SJSA1 (cell line): ENCODE measurements at places on chromosomes 11 and 22.
A peak's percentile ranks its signal among the peaks of the same experiment; 100 is the strongest.

- DNase-seq = no peak
Measured at GRCh38 chr11:23789938-23790371, 706.9 kb upstream of the LUZP2 start.

DNA sequence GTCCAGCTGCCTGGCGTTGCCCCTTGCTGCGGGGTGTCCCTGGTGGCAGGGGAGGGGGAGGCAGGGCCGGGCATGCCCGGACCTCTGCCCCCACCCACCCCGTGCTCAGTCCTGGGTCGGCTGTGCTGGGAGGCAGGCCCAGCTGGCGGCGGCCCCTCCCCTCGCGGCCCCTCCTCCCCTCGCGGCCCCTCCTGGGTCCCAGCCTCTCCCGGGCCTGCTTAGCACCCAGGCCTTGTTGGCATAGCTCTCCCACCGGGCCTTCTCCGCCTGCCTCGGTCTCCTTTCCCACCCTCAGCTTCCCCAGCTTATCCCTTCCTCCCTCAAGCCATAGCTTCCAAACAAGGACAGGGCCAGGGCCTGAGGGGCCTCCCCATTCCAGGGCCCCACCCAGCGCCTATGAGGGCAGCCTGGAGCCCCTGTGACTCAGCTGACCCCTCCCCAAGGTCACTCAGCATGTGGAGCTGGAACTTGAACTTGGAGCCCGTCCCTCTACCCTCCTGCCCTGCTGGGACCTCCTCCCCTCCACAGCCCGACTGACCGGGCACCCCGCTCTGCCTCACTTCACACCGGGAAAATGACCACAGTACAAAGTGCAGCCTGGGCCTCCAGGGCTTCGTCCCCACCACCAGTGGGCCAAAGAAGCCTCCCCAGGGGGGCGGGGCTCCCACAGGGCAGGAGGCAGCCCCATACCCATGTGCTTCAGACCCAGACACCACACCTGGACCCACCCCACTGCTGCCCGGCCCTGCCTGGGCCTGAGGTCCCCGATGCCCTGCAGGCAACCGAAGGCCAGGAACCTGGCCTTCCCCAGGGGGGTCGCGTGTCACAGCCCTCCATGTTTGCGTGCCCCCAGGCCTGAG is 1.2 kb downstream of the EPS8L2 start:
- no peak for DNase-seq

- DNase-seq = no peak
Measured at GRCh38 chr22:28557184-28557583, 122.5 kb downstream of the TTC28 start.

DNA sequence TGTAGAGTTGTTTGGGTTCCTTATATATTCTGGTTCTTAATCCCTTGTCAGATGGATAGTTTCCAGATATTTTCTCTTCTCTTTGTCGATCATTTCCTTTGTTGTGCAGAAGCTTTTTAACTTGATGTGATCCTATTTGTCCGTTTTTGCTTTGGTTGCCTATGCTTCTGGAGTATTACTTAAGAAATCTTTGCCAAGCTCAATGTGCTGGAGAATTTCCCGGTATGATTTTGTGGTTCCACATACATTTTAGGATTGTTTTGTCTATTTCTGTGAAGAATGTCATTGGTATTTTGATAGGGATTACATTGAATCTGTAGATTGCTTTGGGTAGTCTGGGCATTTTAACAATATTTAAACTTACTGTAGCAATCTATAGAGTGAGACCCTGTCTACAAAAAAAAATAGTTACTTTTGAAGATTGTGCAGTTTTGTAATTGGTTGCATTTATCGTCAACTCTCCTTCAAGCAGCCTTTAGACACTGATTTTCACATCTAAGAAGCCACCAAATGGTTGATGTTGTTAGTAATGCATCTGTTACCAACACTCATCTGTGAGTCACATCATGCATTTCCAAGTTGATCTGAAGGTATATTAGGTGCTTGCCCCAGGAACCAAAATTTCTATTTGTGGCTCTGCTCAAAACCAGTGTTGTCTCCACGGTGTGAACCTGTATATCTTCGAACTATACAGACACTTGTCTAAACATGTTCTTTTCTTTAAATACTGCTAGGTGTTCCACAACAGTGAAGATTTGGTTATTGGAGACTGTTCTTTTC is 21.4 kb downstream of the XRCC6 start:
- DNase-seq = no peak

DNA sequence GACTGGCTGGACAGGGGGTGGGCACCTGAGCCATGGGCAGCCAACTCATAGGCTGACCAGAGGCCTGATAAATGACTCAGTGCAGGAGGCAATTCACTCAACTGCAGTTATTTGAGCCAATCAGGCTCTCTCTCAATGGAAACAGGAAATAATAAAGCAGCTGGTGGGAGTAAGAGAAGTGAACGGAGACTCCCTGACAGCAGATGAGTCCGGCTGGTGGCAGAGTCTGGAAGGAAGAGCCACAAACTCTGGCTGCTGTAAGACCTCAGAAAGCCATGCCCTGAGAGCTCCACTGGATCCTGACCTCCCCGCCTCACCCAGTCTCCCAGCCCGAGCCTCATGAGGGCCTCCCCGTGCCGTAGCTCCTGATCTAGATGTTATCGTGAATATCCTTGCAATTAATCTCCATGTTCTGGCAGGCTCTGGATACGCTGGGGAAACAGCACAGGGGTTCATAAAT is 69.8 kb downstream of the TRIM29 start:
- no peak for DNase-seq

- peak; percentile 14 for DNase-seq
Measured at GRCh38 chr22:27019827-27020226, 362.4 kb downstream of the MIAT start.

DNA sequence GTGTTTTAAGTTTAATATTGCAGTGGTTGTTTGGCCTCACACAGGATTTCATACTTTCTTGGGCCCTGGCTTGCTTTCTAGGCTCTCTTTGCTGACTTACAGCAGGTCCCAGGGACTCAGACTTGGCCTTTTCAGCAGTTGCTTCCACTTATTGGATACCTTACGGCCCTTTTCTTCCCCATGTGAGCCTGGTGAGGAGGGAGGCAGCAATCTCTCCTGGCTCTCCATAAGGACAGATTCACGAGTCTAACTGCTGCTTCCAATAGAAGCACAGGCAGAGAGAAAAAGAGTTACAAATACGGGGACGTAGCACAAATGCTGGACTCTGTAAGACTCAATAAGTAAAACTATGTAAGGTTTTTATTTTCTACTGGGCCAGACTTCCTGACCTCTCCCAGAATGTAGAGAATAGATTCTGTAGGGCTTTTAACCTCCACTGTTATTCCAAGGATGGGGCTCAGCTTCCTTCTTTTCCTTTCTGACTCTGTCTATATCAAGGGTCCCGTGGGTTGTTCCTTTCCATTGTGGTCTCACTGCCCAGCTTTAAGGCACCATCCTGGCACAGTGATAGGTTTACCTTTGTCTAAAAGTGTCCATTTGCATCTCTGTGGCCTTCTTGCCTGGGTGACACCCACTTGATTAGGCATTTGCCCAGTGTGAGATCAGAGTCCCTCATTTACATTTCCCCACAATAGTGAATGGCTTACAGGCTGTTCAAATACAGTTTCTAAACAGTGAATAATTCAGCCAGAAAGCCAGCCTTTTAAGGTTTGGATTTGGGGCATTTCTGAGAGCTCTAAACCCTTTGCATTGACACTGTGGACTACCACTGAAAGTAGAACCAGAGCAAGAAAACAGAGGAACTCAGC is 92.8 kb downstream of the RASSF10 start:
- no peak for DNase-seq

GRCh38 chr22:29230972-29231875 is 25.5 kb downstream of the EMID1 start:
- DNase-seq = no peak

DNA sequence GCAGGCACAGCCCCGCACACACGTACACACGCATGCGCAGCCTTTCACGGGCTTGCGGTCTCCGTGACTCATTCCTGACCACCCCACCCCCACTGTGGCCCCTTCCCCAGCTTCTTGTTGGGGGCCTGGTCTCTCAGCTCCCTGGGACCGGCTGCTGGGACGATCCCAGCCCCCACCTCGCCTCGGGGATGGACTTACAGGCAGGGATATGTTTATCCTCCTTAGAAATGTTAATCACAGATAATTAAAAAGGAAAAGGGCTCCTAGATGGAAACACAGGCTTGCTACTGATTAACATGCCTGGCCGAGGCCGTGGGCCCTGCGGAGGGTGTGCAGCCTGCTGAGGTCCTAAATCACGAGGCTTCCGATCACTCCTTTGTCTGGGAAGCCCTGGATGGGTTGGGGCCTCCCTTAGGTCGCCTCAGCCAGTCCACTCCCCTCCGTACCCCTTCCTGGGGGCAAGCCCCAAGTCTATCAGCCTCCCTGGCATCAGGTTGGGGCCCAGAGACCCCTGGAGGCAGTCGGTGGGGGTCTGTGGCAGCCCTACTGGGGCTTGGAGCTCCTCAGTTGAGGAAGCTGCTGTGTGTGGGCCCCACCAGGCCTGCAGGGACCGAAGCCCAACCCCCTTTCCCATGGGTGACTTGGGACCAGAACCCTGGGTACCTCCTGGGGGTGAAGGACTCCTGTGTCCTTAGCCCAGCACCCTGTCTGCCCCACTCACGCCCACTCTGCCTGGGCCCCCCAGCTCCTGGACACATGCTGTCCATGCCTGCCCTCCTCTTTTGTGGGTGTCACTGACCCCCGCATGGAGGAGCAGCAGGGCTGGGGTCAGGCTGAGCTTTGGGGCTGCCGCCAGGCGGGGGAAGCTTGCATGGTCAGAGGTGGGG is 20.6 kb downstream of the TSPAN4 start:
- no peak for DNase-seq

GRCh38 chr22:27115816-27116256 is 458.4 kb downstream of the MIAT start:
- peak; percentile 89 for DNase-seq

DNA sequence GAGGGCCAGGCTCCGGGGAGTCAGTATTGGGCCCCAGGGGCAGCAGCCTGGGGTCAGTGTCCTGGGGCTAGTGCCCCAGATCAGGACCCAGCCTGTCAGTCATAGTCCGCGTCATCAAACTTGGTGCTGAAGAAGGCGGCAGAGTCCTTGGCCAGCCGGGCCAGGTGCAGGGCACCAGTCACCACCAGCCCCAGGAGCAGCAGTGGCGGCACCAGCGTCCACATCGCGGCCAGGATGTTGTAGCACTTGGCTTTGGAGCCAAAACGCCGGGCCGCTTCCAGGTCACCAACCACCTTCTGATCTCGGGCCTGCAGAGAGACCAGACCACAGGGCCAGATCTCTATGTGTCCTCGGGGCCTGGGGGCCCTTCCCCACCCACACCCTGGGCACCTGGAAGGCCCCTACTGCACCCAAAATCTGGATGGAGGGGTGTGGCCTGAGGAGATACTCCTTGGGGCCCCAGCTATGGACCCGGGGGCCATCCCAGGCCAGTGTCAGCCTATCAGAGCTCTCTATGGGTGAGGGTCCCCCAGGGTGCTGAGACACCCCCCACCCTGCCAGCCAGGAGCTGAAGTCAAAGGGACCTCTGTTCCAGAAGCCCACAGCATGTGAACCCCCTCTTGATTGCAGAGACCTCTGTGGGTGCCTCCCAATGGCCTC is 790 bp downstream of the IFITM5 start:
- no peak for DNase-seq

DNA sequence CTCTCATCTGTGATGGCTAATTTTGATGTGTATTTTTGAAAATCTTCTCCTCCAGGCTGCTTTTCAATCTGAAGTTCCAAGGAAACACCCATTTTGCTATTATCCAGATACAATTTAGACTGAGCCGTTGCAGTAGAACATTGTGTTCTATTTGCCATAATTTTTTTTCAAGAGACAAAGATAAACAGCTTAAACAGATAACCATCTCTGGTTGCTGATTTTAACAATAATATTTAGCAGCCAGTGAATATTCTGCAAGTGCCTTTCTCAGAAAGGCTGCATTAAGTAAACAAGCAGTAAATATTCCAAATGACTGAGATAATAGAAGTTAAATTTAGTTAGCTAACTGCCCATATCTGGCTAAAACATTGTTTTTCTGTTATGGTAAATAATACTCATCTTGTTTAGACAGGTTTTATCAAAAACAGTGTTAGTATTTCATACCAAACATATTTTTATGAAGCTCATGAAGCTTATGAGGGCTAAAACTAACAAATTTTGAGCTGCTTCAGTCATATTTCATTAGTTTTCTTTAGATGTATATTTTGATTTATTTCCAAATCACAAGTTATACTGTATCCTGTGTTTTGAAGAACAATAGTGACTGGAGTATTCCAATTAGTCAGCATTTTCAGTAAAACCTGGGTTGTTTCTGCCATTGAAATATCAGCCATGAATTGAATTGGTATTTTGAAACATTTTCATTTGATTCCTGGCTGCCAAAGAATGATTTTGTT is 206.7 kb downstream of the SBF2 start:
- peak; percentile 27 for DNase-seq
